ENCODE measurements at places on chromosomes 2 and 18.

DNA sequence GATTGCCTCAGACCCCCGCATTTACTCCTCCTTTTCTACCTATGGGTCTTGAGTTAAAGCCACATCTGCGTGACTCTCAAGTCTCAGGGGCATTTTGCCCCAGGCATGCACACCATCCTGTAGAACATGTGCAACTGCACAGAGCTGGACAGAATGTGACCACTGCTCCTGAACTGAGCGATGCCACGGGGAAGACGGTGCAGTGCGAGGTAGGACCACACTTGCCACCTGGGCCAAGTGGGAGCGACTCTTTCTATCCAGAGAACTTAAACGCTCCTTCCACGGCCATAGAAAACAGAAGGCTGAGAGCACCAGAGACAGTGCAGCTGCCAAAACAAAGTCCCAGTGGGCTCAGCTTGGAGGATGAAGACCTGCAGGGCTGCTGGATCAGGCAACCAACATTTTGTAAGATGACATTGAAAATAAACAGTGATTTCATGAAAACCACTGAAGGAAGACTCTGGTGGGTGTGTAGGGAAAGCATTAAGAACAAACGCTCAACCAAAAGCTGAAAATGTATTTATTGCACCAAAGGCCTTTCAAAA is 149.0 kb upstream of the HDAC4 start:
- DNase-seq, result no peak

- DNase-seq, result no peak
Observed at GRCh38 chr2:45739796-45740485, 88.5 kb downstream of the PRKCE start.

DNA sequence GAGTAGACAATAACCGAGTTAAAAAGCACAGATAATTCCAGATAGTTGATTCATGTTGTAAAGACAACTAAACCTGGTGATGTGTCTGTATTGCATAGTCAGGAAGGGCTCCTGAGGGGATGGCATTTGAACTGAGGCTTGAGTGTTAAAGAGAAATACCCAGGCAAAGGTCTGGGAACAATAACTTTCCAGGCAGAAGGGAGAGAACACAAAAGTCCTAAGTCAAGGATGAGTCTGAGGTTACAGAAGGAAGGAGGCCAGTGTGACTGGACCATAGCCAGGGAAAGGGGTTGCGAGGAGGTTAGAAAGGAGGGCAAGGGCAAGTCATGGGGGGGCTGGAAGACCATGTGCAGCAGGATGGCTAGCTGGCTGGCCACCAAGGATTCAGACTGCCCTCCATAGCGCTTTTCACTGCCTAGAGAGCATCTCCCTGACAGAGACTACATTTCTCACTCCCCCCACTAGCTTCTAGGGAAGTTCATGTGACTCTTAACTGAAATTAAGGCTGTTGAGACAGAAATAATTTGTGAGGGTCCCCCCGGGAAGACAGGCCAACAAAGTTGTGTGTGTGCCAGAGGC is 135.5 kb upstream of the CREB1 start:
- DNase-seq, result no peak

- no peak for DNase-seq
Observed at GRCh38 chr2:203412546-203413331, 84.5 kb downstream of the ABI2 start.

DNA sequence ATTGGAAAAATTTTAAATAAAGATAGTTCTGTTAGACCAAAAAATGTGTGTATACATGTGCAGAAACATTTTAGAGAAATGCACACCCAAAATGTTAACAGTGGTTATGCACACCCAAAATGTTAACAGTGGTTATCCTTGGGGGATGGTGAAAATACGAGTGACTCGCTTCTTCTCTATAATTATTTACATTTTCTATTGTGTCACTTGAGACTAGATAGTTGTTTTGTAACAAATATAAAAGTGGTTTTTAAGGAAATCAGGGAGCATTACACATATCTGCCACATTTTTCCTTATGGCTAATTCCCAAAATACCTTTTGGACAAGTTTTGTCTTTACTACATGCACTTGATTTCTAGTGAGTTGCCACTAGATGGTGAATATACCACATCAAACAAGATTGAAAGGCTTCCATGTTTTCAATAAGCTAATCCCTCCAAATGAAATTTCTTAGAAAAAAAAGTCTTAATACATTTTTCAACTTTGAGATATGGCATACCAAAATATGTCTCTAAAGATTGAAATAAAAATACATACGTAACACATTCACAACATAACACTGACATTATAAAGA is 9.0 kb upstream of the HIBCH start:
- no peak for DNase-seq

GRCh38 chr2:207487650-207488311 is 42.0 kb upstream of the CREB1 start:
- DNase-seq, result no peak

- DNase-seq, result no peak
Observed at GRCh38 chr2:200742426-200742825, 69.3 kb upstream of the BZW1 start.

GRCh38 chr2:190415794-190416775 is 7.9 kb downstream of the MFSD6 start:
- no peak for DNase-seq

GRCh38 chr2:237445611-237446337 is 31.8 kb upstream of the COL6A3 start:
- DNase-seq, result no peak

- DNase-seq, result no peak
Observed at GRCh38 chr2:9498210-9498609, 23.9 kb downstream of the IAH1 start.

DNA sequence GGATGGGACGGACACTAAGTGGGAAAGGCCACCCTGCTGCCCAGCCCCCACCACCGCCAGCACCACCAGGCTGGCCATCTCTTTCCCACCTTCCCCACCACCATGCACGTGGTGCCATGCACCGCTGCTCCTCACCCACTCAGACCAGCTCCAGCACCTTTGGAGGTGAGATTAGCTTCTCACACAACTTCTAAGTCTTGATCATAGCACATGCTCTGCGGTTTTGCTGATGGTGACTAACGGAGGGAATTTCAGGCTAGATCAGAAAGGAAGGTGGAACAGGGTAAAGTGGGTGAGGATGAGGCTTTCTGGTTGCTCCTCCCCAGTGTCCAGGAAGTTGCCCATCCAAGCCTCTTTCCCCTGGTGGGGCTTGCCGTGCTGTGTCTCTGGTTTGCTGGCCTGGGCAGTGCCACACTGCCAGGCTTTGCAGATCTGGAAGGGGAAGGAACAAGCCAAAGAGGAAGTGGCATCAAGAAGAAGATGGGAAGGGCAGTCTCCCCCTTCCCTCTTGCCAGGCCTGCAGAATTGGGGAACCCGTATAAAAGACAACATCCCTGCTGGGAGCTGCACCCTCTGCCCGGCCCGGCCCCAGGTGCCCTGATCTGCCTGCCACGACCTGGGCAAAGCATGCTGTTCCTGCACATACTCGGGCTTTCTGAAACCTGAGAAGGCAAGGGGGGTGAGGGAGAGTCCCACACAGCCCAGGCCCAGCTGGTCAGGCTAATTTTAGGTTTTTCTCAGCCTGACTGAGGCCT is 44.3 kb upstream of the CAB39 start:
- DNase-seq, result no peak

DNA sequence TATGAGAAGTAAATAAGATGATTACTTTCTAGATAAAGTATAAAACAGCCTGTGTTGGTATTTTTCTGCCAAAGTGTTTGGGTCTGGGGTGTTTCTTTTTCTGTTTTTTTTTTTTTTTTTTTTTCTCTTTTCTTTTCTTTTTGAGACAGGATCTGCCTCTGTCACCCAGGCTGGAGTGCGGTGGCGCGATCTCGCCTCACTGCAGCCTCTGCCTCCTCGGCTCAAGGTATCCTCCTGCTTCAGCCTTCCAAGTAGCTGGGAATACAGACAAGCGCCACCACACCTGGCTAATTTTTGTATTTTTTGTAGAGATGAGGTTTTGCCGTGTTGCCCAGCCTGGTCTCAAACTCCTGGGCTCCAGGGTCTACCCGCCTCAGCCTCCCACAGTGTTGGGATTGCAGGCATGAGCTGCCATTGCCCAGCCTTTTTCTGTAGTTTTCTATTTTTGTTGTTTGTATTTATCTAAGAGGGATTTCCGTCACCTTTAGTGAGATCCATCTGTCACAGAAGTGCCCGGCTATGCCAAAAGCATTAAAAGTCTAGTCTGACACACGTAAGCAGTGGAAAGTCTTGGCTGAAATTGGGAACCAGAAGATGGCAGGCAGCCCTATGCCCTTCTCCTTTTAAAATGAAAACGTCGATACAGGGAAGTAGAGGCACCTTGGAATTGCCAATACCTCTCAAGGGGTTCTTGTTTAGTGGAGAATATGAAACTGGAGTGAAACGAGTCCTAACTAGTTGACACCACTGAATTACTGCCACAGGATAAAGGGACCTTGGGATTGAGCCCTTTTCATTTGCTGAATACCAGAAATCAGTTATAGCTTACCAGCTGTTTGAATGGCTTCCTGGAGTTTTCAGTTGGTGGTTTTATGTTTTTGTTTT is 14.0 kb downstream of the UGP2 start:
- no peak for DNase-seq

DNA sequence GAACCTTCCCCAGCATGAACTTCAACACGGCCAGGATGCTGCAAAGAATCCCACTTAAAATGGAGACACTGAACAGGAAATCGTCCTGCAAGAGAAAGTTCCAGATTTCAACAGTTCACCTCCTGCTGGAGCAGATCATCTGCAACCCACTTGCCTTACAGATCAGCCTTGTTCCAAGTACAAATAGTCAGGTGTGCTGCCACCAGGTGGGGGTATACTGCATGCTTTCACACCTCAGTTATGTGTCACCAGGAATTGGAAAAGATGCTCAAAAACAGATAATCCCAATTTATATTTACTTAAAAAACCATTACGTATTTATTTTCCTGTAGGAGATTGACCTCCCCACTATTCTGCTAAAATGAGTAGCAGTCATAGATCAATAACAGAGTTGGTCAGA is 212.3 kb downstream of the MGAT5 start:
- DNase-seq, result no peak

DNA sequence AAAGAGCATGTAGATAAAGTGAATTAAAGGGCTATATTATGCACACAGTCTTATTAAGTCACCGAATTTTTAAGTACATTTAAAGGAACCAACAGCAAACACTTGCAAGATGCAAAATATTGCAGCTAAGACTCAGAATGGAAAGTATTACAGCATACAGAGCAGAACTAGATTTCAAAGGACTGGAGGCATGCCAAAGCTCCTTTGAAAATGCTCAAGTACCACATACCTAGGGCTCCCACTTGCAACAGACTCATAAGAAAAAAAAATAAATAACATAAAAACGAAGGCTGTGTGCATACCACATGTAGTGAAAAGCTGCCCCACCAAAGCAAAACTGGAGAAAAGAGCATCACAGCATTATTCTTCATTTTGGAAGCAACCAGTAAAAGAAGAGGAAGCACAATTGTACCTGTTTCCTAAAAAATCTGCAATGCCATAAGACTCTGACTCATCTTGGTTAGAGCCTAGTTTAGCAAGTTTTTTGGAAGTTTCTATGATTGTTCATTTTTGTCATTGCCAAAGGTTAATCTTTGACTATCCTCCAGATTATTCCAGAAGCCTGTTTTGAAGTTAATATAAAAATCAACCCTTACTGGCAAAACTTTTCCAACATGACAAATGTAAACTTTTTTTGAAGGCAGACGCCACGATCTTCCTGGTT is 306.0 kb upstream of the COL3A1 start:
- DNase-seq, result no peak

DNA sequence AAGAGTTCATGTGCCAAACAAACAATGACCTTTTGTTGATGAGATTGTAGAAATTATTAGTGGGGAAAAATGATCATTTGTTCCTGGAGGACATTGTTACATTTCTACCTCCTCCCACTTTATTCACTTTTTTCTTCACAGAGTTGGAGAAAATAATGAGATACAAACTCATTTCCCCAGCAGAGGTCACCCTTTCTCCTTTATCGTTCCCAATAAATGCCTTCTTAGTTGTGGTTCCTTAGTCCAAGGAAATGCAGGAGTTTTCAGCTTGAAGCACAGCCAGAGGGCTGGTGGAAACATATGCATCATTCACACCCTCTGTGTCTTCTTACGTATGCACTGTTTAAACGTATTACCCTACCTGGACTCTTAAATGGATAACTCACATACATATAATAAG is 108.8 kb downstream of the SLC4A3 start:
- no peak for DNase-seq

- no peak for DNase-seq
Observed at GRCh38 chr2:60549238-60549927, 4.1 kb downstream of the BCL11A start.

GRCh38 chr2:107466241-107466640 is 360.5 kb upstream of the RGPD4 start:
- DNase-seq, result no peak

GRCh38 chr2:203238292-203238703 is 520 bp upstream of the CYP20A1 start:
- DNase-seq, result no peak

GRCh38 chr2:191521608-191522208 is 156.2 kb upstream of the NABP1 start:
- no peak for DNase-seq

DNA sequence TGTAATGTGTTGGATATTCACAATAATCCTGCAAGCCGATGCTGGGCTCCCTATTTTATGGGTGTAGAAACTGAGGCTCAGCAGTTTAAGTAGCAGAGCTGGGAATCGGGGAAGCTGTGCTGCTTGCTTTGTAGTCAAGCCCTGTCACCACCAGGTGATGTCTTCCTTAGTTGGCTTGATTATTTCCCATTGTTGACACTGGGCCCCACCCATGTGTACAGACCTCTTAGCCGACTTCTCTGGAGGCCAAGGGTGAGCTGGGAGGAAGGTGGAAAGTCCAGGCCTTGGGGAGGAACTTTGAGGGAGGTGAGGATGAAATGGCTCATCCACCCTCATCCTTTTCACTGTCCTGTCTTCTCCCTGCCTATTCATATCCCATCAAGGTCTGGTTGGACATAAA is 60.0 kb downstream of the CAPN13 start:
- DNase-seq, result no peak

DNA sequence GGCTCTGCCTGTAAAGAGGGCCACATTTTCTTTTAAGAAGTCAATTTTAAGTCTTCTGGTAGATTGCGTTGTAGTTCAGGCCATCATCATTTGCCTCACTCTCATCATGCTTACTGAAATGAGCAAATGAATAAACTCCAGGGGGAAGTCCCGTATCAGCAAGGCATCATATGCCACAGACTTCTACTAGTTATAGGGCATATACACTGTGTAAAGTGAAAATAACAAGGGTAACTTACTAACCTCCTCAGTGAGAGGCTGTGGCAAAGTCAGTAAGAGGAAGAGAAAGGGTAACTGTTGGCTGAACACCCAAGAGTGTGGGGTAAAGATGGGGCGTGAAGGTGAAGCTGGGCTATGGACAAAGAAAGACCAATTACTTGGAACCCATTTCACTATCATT is 456.2 kb downstream of the SPAG16 start:
- no peak for DNase-seq

GRCh38 chr18:74316257-74317170 is 875 bp downstream of the C18orf63 start:
- no peak for DNase-seq

- no peak for DNase-seq
Observed at GRCh38 chr2:172119089-172119488, 16.4 kb upstream of the DLX2 start.

- DNase-seq, result no peak
Observed at GRCh38 chr2:102184568-102184967, 2.3 kb upstream of the IL1RL2 start.
